ENCODE measurements at places on chromosomes 2 and 18. TPM values are rescaled to one million over a fixed set of nuclear protein-coding genes. Genes with fewer than 3 reads are reported as not detected.
A peak's percentile ranks its signal among the peaks of the same experiment; 100 is the strongest.

- peak; percentile 71 for DNase-seq
Measured at GRCh38 chr2:73494031-73494430, 108.4 kb downstream of the ALMS1 start.

DNA sequence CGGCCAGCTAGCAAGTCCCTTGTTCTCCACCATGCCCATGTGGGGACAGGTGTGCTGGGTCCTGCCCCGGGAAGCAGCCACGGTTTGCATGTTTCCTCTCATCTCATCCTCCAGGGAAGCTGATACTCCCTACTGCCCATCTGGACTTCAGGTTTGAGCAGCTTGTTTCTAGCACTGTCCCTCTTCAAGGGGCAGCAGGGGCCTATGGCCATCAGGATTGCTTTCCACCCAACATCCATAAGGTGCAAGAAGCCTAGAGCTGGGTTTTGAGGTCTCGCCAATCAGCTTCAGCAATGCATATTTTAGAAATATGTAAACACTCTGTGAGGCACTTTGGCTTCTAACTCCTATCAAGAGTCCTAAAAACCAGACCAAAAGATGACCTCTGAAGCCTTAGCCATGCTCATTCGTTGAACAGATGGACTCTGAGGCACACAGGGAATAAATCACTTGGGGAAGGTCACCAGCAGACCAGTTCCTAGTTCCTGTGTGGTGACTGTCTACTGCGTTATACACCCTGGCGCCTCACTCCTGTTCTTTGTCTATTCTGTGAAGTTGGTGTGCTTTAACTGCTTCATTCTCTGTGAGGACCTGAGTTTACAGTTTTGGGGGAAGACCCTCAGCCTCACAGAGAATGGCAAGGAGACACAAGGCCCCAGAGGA lies 192.6 kb upstream of the TWIST2 start:
- no peak for DNase-seq

GRCh38 chr2:12506846-12507245 lies 209.9 kb upstream of the TRIB2 start:
- DNase-seq = no peak

DNA sequence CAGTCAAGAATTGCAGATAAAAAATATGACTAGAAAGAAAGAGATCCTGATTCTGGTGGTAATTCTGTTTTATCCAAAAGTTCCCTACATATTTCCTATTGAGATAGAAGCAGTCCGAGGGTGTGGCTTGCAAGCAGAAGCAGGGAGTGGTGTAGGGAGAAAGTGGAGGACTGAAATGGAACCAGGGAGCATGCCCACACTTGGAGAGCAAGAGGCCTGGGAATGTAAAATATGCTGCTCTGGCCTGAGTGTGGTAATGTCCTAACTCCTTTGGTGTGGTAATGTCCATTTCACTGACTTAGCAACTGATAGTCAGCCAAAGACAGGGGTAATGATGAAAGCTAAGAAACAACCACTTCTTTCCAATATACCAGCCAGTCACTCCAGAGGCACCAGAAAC lies 30.1 kb upstream of the FMNL2 start:
- no peak for DNase-seq

The FOXD4L1 gene
- 0.03 TPM for total RNA-seq
